Cardiac fibroblast (primary cell): ENCODE measurements at places on chromosomes 2 and 18.

DNA sequence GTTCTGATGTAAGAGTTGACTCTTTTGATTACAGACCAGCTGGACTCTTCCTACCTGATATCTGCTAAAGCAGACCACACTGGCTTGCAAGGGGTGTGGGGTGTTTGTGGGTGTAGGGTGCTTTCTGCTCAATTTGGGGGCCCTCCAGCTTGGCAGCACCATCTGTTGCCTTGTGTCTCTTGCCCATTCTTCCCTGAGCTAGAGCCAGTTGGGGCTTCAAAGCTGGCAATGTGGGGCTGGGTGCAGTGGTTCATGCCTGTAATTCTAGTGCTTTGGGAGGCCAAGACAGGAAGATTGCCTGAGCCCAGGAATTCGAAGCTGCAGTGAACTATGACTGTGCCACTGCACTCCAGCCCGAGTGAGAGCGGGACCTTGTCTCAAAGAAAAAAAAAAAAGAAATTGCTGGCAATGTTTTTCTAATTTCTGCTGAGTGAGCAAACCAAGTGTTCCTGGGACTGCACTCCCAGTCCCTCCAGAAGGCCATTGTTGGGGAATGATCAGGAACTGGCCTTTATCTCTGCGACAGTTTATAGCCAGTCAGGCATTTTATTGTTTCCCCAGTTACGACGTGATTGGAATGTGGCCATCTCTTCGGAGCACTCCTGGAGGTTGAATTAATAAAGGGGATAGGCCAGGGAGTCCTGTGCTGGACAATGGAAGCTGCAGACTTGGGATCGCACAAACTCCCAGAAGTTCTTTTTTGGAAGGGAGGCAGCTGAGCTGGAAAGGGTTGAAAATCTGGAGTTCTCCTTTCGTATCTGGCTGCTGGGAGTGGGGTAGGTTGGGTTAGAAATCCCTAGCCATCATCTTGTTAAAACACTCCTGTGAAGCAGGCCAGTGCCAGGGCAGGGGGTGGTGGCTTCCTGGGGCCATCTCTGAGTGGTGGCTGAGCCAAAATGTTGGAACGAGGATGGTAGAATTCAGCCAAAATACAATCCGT lies 57.2 kb downstream of the LIPG start:
- peak; percentile 46 for DNase-seq

GRCh38 chr2:37855283-37856041 lies 69.6 kb upstream of the RMDN2 start:
- DNase-seq = peak; percentile 22

GRCh38 chr2:20509770-20510490 lies 63.1 kb downstream of the RHOB start:
- DNase-seq = peak; percentile 46

DNA sequence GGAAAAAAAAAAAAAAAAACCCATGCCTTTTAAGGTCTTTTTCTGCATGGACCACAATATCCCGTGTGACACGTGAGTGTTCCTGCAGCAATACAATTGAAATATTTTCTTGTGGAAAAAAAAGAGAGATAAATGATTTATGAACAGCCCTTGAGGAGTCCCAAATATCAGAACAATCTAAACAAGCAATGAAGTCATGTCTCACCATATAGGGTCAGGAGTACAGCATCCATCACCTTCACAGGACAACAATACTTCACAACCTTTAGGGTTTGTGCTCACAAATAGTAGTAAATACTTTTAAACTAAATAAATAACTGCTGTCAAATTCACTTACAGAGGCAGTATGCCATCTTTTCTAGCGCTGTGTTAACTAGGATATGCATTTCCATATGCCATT lies 87.9 kb downstream of the ZEB2 start:
- DNase-seq = no peak

DNA sequence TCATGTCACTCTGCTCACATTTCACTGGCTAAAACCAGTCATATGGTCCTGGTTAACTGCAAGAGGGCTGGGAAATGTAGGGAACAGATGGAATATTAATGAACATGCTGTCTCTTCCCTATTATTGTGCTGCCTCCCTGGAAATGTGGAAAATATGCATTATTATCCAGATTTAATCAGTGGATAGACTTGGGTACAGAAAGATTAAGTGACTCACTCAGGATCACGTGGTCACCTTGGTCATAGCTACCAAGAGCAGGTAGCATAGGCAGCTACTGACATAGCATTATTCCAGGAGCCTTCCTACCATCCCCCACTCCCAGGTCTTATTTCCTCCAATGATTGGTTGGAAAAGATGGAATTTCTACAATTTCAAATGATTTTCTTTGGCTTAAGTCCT lies 141.1 kb downstream of the HRH4 start:
- no peak for DNase-seq

DNA sequence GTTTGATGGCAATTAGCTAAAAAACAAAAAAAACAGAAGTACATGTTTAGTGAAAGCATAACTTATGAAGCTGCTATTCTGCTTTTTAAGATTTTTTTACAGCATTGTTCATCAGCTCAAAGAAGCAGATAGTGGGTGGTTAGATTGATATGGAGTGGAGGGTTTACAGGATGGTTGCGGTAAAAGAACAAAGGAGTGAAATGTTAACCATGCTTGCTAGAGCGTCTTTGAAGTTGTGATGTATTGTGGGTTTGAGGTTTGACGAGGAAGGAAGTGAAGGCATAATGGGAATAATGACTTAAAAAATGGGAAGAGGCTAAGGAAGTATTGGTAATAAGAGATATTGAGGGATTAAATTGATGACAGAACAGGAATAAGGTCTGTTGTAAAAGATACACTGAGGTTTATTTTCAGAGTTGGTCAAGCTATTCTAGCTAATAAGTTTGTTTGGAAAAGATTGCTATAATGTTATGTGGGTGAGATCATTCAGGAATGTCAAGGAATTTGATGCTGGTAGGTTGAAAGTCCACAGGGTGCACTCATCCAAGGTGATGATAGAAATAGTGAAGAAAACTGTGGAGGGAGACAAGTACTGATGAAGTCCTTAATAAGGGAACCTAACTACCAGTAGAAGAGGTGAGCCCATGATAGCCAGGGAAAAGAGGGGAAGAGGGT lies 14.6 kb downstream of the SPOPL start:
- DNase-seq = peak; percentile 38

- DNase-seq = no peak
Measured at GRCh38 chr2:78775291-78775690, 250.2 kb upstream of the REG3G start.

GRCh38 chr18:25880441-25880840 lies 210.0 kb downstream of the SS18 start:
- DNase-seq = no peak

DNA sequence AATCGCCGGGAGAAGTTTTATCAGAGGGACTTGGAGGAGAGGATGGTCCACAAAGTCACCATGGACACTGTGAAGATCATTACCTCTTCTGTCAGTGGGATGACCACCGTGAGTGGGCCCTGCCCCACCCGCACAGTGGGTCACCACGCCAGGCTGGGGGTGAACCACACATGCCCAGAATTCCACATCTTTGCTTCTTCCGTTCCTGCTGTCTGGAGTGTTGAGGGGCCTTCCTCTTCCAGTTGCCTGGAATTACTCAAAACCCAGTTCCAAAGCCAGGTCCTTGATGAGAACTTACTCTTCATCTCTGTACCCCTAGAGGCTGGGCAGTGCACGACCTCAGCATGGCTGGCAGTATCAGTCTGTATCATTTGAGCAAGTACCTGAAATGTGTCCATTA lies 22.1 kb downstream of the MROH2A start:
- no peak for DNase-seq

DNA sequence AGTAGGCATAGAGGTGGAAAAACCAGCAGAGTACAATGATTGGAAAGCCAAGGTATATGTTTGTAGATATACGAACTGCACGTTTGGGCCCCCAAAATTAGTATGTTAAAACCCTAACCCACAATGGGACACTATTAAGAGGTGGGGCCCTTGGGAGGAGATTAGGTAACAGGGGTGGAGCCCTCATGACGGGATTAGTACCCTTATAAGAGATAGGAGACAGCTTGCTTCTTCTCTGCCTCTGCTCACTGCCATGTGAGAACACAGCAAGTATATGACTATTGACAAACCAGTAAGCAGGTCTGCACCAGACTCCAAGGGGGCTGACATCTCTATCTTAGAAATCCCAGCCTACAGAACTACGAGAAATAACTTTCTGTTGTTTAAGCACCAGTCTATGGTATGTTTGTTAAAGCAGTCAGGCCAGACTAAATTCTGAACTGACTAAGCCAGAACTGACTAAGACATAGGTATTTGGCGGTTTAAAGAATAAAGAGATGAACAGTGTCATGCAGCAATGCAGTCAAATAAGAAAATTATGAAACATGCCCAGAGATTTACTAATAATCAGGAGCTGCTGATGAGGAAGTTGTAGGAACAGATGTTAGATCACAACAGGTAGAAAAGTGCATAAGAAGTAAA lies 182.9 kb downstream of the DYM start:
- peak; percentile 80 for DNase-seq

DNA sequence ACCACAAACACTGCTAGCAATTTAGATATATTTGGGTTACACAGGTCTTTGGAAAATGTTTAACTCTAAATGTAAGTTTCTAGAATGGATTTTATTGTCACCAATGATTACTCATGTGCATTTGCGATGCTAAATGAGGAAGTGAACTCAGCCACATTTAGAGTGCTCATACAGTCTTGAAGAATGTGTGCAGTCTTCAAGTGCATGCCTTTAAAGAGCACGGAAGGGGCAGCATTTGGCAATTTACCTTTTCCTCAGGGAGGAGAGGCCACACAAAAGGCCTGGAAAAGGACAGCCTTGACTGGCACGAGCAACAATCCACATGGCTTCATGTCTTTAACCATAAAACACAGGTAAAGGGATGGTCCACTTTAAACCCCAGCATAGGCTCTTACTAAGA lies 78.5 kb upstream of the STK17B start:
- no peak for DNase-seq

DNA sequence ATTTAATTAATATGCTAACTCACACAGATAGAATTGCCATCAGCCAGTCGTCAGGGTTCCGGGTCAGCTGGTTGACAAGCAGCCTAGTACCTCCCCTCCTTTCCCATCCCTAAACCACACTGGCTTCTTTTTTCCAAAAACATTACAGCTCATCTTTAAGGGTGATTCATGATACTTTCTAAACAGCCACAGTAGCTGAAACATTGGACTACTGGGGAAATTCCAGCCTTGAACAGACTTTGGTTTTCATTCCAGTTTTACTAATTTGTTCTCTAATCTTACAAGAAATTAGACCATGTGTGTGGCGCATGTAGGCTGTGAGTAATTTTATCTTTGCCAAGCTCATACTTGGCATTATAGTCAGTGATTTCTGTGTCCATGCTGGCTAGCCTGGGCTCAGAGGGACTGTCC lies 110.8 kb downstream of the FMNL2 start:
- DNase-seq = peak; percentile 79

DNA sequence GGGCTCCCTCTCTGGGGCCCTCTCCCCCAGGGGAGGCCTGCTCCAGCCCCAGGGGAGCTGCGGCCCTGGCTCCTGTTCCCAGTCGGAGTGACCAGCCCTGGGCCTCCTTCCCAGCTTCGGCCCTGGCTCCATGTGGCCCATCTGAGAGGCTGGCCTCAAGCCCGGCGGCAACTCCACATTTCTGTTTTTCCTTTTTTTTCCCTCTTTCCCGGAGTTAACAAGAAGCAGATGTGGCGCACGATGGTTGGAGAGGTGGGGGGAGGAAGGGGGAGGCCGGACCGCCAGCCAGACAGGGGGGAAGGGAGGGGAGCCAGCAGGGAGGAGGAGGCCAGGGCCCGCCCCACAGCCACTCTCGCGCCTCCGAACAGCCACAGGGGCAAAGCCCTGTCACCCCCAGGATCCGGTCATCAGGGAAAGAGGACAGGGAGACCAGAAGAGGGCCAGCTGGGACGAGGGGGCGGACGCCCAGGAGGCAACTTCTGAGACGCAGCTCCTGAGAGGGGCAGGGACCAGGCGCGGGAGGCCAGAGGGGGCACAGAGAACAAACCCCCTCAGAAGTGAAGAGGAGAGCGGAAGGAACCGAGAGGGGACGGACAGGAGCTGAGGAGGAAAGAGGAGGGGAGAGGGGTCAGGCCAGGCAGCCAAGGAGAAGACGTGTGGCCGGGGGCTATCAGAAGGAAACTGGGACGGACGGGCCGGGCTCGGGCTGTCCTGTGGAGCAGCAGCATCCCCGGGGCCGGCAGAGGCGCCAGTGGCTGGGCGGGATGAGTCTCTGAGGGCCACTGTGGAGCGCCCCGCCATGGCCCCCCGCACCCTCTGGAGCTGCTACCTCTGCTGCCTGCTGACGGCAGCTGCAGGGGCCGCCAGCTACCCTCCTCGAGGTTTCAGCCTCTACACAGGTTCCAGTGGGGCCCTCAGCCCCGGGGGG lies at the start of gene EMILIN1:
EMILIN1 (plus strand) TSS at position 349 of the 928 bp plus-strand sequence; CDS start at position 800, 451 bp downstream.
- peak; percentile 98 for DNase-seq

DNA sequence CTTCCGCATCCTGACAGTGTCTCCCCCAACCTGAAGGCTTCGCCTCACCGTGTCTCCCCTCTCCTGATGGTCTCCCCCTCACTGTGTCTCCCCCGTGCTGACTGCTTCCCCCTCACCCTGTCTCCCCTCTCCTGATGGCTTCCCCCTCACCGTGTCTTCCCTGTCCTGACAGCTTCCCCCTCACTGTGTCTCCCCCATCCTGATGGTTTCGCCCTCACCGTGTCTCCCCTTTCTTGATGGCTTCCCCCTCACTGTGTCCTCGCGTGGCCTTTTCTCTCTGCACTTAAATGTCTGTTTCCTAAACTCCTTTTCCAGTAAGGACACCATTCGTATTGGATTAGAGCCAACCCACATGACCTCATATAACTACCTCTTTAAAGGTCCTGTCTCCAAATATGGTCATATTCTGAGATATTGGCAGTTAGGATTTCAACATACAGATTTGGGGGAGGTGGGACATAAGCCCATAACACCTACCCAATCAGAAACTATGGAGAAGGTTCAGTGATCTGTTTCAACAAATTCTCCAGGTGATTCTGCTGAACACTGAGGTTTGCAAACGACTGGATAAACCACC lies 47.9 kb upstream of the RAB27B start:
- no peak for DNase-seq

DNA sequence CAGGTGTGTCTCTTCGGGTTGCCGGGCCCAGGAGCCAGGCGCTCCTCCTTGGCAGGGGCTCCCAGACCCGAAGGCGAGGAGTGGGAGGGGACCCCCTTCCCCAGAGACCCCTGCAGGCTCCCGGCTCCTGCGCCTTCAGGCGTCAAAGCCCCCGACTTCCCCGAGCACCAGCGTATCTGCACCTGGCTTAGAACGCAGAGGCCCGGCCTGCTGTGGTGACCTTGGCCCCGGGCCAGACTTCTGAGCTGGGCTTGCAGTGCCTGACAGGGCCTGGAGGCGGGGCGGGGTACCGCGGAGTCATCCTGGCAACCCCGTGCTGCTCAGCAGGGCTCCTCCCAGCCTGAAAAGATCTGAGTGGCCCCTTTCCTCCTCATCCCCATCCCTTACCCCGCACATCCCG lies 27.0 kb downstream of the SKA1 start:
- peak; percentile 54 for DNase-seq

DNA sequence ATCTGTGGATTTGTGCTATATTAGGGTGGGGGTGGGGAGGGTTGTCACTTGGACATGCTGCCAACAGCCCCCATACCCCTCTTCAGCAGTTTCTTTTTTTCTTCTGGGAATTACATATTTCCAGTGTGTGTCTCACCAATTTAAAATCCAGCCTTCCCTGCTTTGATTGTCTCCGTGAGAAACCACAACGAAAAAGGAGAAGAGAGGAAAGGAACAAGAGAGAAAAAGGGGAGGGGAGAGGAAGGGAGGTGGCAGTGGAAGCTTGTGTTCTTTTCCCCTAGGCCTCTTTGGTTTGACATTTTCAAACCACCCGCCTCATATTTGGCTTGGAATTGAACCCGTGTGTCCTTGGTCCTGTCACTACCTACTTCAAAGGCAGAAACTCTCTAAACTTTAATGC lies 860 bp downstream of the CTNNA2 start:
- no peak for DNase-seq
